T-helper 22 cell (primary cell): ENCODE measurements at places on chromosomes 3 and 15.

GRCh38 chr3:185982632-185983031 lies 44.8 kb upstream of the TRA2B start:
- no peak for DNase-seq

DNA sequence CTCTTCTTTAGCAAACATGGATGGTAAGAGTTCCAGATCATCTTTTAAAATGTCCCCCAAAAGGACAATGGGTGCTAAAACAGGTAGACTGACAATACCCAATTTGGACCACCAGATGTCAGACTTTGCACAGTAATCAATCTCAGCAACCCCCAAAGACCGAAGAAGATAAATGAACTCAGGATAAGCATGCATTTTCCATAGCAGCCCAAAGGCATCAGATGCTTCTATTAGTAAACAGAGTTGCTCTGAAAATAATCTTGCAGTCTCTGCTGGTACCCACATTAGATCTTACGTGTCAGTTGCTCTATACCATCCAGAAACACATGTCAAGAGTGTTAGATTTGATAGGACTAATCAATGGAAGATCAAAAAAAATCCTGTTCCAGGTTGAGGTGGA lies 20.6 kb downstream of the MYH15 start:
- DNase-seq = peak; percentile 8

- no peak for DNase-seq
These were observed 30.8 kb downstream of the SIN3A start for GRCh38 chr15:75420698-75421097.

GRCh38 chr3:130839813-130840212 lies 54.1 kb upstream of the ATP2C1 start:
- no peak for DNase-seq

- no peak for DNase-seq
These were observed 87.1 kb upstream of the PLSCR4 start for GRCh38 chr3:146337991-146338390.

GRCh38 chr15:46265664-46266347 lies 631.0 kb downstream of the SQOR start:
- no peak for DNase-seq

- DNase-seq = no peak
These were observed 69.3 kb upstream of the PRR23C start for GRCh38 chr3:139113993-139114375.

DNA sequence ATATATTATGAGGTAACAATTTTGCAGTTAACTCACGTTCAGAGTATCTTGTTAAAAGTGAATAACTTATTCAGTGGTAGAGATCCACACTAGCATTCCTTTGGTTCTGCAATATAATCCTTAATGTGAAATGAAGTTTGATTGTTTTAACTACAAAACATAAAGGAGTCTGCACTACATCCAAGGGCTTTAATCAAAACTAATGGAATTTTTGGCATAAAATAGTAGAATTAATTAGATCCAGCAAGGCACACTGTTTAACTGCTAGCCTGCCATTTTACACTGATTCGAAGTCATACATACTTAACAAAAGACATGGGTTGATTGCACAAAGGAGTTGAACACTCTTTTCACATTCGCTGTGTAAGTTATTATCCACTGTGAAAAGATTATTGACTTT lies 263.0 kb upstream of the ROBO2 start:
- no peak for DNase-seq

GRCh38 chr3:150351398-150351797 lies 56.7 kb upstream of the TSC22D2 start:
- no peak for DNase-seq

DNA sequence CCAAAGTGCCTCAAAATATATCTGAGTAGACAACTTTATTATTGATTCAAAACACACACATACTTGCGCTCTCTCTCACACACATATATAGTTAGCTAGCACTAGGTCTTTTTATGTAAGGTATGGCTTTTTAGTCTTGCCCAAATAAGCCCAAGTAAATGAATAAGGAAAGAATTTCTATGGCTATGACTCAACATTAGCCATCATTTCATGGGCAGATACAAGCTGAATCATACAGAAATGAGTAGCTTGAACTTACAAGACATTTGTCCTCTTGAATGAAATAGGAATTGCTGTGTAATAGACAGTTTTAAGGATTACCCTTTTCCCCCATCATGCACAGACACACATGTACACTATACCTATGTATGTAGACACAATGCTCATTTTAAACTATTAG lies 4.9 kb downstream of the CADPS start:
- no peak for DNase-seq
